Erythroblast (primary cell): ENCODE measurements at places on chromosomes 6 and 20.

DNA sequence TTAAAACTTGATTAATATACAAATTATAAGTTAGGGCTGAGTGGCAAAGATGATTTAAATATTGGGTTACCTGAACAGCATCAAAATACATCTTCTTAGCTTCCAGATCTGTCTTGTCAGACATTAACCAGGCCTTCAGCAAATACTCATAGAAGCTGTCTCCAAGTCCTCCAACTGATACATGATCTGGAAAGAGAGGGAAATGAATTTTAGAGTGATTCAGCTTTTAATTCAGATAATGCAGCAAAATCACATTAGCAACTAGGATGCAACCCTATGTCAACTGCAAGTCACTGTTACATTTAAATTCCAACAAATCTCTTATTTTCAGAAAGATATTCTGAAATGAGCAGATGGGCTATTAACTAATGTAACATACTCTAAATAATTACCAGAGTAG, 115.2 kb upstream of the FAM184A start:
- DNase-seq = no peak

- DNase-seq = no peak
Observed at GRCh38 chr20:31568041-31568731, 36.9 kb upstream of the ID1 start.

GRCh38 chr6:157054531-157054979, 268.8 kb downstream of the TMEM242 start:
- DNase-seq = no peak

- DNase-seq = no peak
Observed at GRCh38 chr20:41631826-41632225, 13.6 kb upstream of the CHD6 start.
